IMR-90 (cell line): ENCODE measurements at places on chromosomes 3 and 15. TPM values are rescaled to one million over a fixed set of nuclear protein-coding genes. Genes with fewer than 3 reads are reported as not detected.
A peak's percentile ranks its signal among the peaks of the same experiment; 100 is the strongest.

The SPTSSB gene
- not detected in 2 replicates for polyA plus RNA-seq

The KIF7 gene
- polyA plus RNA-seq: 9.0 and 11.5 TPM in 2 replicates

The TGM4 gene
- polyA plus RNA-seq: 0.03 and 0.10 TPM in 2 replicates

The RPP25 gene
- polyA plus RNA-seq: 0.36 and 0.38 TPM in 2 replicates

DNA sequence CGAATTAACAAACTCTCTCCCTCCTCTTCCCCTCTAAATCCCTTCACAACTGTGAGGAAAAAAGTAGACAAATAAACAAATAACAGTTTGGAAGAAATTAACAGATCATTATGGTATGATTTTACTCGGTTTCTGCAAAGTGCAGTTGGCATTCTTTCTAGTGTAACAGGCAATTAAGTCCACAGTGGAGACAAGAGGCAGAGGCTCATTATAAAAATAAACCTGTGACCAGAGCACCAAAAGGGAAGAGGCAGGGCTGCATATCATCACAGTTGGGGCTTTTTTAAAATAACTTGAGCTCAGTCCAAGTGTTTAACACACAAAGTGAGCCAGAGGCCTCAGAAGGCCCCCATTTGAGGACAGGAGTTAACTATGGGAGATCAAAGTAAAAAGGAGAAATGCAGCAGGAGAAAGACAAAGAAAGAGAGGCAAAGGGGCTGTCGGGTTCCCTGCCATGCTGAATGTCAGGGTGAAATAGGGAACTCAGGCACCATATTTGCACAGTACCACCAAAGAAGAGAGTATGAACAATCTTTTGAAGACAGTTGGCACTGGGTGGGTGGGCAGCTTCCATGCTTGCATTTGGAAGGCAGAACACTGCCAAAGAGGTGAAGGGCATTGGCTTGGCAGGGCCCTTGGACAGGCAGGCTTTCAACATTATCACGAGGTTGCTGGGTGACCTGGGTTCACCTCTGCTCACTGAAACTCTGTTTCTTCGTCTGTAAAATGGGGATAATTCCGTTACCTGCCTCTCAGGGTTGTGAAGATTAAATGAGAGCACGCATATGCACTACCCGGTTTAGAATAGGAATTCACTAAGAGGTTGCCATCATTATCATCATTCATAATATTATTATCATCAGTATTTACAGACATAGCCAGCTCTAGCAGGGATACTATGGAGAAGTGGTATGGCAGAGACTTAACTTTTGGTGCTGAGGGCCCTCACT, 134.5 kb downstream of the MEX3B start:
- no peak for DNase-seq

- DNase-seq: no peak
Observed at GRCh38 chr15:62382046-62382445, 217.0 kb upstream of the C2CD4B start.

- DNase-seq: no peak
Observed at GRCh38 chr15:92839696-92840095, 60.4 kb upstream of the CHD2 start.

DNA sequence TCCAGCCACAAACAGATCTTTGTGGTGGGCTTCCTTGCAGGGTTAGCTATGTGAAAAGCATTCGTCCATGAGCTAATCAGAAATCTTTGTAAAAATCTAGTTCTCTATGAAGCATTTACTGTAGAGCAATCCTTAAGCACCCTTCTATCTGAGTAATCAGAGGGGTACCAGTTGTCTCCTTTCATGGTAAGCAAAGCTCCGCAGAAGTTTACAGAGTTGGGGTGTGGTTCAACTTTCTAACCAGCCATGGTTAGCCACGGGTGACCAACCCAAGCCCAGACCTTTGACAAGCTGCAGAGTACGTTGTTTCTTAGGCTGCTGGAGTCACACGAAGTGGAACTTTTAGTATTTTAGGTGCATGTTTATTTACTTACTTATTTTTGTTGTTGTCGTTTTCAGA, 77.4 kb downstream of the FLNB start:
- no peak for DNase-seq

DNA sequence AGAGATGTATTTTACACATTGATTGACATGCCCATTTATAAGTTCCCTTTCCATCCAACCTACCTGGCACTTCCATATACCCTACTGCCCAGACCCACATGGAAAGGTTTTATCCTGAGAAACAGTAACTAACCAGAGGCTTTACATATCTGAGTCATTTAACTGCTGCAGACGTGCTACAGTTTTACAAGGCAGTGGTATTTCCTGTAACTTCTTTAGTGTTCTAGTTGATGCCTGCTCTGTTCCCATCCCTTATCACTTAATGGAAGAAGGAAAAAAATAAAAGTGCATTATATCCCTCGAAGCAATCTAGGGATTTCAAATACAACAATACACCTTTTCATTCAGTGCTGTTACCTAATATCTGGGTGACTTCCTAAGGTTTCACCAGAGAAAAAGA, 107.1 kb downstream of the TMCO5A start:
- DNase-seq: peak; percentile 77

- no peak for DNase-seq
Observed at GRCh38 chr3:103082501-103082900, 647.7 kb downstream of the ZPLD1 start.

GRCh38 chr3:172040078-172040980, 951 bp downstream of the FNDC3B start:
- peak; percentile 86 for DNase-seq

DNA sequence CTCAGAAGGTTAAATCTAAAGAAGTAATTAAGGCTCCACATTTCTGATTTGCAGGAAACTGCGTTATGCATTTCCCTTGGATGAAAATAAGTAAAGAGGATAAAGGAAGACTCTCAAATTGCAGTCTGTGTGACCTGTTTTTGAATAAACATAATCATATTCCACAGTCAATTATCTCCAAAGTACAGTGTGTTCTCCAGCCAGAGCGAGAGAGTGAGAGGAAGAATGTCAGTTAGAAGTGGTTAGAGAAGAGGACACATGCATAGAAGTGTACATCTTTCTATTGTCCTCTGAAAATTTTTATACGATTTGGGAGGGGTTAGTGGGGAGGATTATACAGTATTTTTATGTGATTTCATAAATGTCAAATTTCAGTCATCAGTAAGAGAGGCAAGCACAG, 487.1 kb downstream of the LPP start:
- DNase-seq: no peak
